ENCODE measurements at places on chromosomes 7 and 10. TPM values are rescaled to one million over a fixed set of nuclear protein-coding genes. Genes with fewer than 3 reads are reported as not detected.

PURB gene
- total RNA-seq = 14.7 TPM

TMEM26 gene
- under 0.01 TPM for total RNA-seq

CREM gene
- total RNA-seq = 78.4 TPM

TMEM176B gene
- total RNA-seq = not detected

SPDYE2 gene
- not detected for total RNA-seq

LANCL2 gene
- 12.6 TPM for total RNA-seq

PAPSS2 gene
- 54.0 TPM for total RNA-seq

CCL24 gene
- not detected for total RNA-seq

AFAP1L2 gene
- under 0.01 TPM for total RNA-seq

CPN1 gene
- total RNA-seq = not detected

PIK3AP1 gene
- under 0.01 TPM for total RNA-seq

ZNF804B gene
- not detected for total RNA-seq

MCM10 gene
- total RNA-seq = 2.4 TPM

LIPF gene
- total RNA-seq = not detected

IFIT1B gene
- not detected for total RNA-seq

GNGT1 gene
- not detected for total RNA-seq

SPDYE6 gene
- total RNA-seq = not detected

CPXM2 gene
- 0.22 TPM for total RNA-seq

GRB10 gene
- 59.9 TPM for total RNA-seq

FKBP6 gene
- not detected for total RNA-seq

CACNA2D1 gene
- total RNA-seq = 7.6 TPM

SPDYE5 gene
- total RNA-seq = not detected

CXCL12 gene
- total RNA-seq = 7.1 TPM

CDNF gene
- 0.40 TPM for total RNA-seq

LMTK2 gene
- 7.1 TPM for total RNA-seq

BTBD16 gene
- under 0.01 TPM for total RNA-seq

All from lung microvascular endothelial cell (primary cell).